Posterior cingulate gyrus (tissue), 11 donors: ENCODE measurements at places on chromosomes 11 and 22.

DNA sequence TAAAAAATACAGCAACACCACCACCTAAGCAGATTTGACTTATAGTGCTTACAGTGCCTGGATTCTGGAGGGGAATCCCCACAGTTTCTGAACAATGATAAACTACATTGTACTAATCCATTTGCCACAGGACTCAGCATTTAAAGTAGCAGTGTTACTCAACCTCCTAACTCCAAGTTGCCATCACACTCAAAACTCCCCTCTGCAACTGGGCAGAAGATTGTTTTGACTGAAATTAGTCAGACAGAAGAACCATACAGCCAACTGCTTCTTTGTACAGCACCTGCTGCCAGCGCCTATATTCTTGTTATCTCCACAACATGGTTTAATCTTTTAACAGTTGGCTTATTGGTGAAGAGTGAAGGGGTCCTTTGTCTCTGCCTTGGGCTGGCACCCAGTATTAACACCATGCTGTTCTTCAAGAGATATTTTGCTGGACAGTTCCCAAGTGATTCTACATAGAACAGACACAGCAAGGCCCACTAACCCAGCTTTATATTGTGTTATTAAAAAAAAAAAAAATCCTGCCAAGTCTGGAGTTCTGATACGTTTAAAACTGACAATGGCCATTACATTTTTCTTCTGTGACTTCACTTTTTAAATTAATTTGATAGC is 273.2 kb downstream of the DCDC1 start:
- DNase-seq = no peak

DNA sequence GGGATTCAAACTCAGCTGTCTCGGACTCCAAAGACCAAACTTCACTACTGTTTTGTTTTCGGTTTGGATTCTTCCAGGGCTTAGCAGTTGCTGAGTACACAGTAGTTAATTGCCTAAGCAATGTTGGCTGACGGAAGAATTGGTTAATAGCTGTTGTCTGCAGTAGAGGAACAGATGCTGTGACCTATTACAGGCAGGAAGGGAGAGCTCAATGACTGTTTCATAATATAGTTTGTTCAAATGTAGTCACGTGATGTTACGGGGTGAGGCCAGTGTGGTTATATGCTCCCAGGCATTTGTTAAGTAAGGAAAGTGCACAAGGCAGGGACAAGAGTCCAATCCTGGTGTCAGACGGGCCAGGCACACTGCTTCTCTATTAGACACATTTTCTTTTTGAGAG is 222.6 kb upstream of the CCDC90B start:
- DNase-seq = no peak

- DNase-seq = no peak
These were observed 859 bp upstream of the FGF19 start for GRCh38 chr11:69704508-69705253.

- no peak for DNase-seq
These were observed 961 bp downstream of the IPO7 start for GRCh38 chr11:9385327-9385899.

- DNase-seq = peak; percentile 37
These were observed 103.6 kb upstream of the HSD17B12 start for GRCh38 chr11:43576803-43577521.

GRCh38 chr11:24734742-24735237 is 237.9 kb downstream of the LUZP2 start:
- DNase-seq = no peak

DNA sequence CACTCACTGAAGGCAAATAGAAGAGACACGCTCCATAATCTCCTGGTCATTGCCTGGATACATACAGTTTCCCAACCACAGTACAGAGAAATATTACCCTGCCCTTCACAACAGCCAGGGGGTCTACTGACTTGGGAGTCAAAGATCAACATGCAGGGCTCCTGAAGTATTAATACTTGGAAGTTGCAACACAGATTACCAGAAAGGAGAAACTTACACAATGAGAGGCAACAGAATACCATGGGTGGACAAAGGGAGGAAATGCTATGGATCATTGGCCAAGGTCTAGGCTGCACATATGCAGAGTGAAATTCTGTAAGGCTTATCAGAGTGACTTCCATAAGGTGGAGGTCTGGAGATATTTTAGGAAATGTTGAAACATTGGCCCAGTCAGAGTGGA is 267.9 kb upstream of the FAT3 start:
- no peak for DNase-seq

- no peak for DNase-seq
These were observed 101.7 kb upstream of the GRAMD1B start for GRCh38 chr11:123328281-123328867.
